ENCODE measurements at places on chromosomes 2 and 18.

GRCh38 chr2:200728630-200729029 is 83.1 kb upstream of the BZW1 start:
- DNase-seq: no peak

- DNase-seq: no peak
Measured at GRCh38 chr2:4675295-4675694, 971.9 kb downstream of the DCDC2C start.

GRCh38 chr2:151437630-151438029 is 27.9 kb downstream of the RIF1 start:
- no peak for DNase-seq

DNA sequence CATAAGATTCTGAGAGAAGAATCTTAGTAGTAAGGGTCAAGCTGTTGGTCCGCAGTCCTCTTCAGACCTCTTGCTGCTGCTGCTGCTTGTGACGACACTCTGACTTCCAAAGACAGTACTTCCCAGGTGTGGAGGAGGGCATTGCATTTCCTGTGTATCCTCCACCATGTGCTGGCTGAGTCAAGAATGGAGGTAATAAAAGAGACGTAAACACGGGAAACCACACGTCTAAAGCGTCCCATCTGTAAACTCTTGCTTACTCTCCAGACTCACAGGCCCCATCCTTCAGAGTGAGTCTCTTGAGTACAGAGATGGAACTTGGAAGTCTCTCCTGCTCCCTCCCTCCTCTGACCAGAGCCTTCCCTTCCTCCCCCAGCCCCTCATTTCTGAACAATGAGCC is 25.6 kb downstream of the KLHL29 start:
- no peak for DNase-seq

DNA sequence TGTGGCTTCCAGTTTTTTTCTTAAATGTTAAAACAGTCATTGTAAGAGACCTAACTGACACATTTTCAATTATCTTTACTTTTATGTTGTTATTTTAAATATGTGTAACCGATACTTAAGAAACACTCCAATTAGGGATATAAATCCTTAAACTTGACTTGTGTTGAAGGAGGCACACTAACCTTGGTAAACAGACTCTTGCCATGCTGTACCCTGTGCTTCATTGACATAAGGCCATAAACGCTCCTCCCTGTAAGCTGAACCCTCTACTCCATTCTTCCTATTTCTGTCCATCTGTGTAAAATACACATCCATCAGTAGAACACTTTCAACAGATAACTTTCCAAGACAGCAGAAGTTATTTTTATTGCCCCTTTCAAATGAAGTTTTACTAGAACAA is 780.5 kb upstream of the FAM98A start:
- no peak for DNase-seq

- no peak for DNase-seq
Measured at GRCh38 chr2:47300081-47300480, 102.9 kb upstream of the MSH2 start.

DNA sequence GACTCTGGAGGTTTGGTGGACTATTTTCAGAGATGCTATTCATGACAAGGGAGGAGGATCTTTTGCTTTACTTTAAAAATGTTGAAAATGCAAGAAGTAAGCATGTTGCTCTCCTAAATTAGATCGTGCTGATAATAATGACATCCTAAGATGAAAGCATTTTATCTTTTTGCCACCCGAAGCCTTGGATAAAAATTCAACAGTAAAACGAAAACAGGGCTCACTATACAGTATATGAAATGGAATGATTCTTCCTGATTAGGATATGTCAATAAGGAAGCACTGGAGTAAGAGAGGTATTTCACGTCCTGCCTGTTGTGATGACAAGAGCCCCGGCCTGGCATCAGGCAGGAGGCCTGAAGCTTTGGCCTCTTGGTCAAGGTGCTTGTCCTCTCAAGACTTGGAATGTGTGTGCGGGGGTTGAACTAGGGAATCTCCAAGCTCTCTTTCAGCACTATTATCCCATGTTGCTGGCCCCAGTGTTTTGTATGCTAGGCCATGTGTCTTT is 306.0 kb downstream of the MTX2 start:
- no peak for DNase-seq

GRCh38 chr2:14336759-14337382 is 295.6 kb upstream of the LRATD1 start:
- no peak for DNase-seq

DNA sequence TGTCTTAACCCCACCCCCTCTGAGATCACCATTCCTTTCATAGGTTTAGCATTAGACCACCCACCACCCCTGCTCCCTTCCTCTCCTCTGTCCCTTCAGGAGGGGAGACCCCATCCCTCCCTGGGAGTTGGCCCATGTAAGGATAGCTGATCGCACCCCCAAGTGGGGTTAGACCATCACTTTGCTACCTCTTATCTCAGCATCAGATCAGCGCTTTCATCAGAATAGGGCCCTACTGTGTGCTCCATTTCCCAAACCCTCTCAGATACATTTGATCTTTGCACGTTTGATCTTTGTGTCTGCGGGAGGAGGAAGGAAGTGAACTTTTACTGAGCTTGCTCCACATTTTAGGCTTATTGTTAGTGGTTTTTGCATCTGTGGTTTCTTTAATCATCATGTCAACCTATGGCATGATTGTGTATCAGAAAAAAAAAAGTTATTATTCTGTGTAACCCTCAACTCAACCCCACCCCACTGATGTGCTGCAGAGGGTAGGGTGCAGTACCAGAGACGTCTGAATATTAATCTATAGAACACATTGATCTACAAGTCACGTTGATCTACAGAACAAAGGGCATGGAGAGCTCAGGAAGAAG is 81.2 kb downstream of the PDCL3 start:
- peak; percentile 31 for DNase-seq

DNA sequence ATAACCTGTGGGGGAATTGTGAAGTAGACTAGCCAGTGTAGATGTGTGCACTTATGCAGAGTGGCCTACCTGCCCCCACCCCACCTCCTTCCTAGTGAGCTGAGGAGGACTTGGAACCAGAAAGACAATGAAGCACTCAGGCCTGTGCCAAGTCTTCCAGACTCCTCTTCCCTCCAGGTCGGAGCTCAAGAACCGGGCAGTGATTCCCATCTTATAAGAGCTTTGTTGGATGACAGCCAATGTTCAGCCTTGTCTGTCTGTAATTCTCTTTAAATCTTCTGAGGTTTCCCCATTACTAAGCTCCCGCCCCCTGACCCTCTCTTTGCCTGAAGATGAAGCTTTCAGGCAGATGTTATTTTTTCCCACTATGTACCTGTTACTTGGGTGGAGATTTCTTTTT is 121.0 kb downstream of the SMAD2 start:
- DNase-seq: no peak

DNA sequence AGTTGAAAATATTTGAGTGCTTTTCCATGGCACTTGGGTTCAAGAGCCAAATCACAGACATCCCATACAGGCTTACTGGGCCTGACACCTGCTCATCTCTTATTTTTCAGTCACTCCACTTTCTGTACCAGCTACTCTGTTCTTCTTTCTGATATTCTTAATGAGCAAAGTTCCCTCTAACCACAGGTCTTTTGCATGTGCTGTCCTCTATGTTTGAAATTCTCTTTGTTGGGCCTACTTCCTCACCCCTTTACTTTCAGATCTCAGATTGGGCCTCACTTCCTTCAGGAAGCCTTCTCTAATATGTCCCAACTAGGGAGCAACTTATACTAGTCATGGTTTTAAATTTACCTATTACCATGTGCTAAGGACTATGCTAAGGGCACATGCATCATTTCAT is 81.8 kb upstream of the RBMS1 start:
- no peak for DNase-seq

DNA sequence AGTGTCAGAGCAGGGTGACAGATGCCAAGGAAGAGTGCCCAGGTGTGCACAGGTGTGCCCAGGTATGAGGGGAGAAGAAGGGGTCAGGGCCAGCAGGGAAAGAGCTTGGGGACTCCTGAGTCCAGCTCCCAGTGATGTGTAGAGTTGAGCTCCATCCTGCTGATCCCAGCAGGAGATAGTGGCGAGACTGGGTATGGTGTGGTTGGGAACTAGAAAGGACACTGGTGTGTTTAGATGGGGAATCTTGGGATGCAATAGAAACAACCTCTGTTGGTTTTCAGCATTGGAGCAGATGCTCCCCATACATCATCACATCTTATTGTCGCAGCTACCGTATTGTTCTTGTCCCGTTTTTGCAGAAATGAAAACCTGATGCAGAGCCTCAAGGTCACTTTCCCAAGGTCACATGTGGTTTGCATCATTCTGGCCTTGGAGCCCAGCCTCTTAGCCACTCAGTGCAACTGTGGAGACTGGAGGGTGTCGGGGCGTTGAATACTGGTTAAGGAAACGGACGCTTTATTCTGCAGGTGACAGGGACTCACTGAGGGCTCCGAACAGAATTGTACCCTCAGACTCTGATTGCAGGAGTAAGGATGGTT is 166.7 kb downstream of the AGAP1 start:
- DNase-seq: no peak

DNA sequence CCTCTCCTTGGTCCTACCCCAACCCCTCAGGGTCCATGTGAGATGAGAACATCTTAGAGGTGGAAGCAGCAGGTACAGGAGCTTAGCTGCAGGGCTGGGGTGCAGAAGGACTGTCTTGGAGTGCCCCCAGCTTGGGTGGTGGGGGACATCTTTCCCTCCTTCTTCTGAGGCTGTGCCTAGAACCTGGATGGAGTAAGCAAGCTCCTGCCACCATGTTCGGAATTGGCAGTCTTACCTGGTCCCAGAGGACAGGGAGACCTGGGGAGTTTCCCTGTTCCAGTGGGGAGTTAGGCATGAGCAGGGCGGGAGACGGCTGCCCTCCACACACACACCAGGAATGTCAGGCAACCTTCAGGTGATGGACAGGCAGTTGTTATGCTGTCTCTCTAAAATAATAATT is 131.0 kb upstream of the COPS8 start:
- no peak for DNase-seq

DNA sequence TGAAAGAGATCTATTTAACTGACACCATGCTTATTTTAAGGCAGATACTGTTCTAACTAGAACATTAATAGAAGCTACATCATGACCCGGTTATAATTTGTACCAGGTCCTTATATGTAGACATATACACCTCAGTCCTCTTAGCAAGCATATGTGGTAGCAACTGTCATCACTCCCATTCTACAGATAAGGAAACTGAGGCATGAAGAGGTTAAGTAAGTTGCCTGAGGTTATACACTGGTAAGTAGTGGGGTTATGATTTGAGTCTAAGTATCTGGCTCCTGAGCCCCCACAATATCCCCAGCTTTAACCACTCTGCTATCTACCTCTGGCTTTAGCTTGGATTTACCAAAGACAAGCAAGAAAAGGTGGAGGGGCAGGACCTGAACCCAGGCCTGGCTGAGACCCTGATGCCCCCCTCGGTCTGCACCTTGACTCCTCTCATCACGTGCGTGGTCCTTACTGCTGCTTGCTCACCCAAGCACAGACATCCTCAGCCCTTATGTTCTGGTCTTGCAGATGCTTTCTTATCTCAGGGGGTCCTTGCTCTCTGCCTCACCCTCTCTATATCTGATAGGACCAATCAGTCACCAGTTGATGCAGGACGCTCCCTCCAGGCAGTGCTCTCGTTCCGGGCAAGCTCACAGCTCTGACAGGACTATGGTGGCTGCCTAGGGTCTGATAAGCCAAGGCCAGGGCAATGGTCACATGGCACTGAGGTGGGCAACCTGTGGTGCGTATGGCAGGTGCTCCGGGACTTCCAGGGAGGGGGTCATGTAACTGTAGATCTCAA is 4.0 kb downstream of the DYSF start:
- DNase-seq: no peak

DNA sequence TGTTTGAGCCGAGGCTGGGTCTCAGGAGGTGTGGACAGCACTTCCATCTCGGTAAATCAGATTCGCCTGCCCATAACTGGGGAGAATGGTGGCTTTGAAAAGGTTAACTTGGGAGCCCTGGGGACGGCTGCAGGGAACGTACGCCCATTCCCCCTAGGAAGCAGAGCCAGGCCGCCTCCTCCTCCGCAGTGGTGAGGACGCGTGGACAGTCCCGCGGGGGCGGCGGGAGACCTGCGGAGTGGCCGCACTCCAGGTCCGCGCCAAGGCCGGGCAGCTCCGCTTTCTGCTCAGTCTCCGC is 845 bp upstream of the MYCN start:
- no peak for DNase-seq

DNA sequence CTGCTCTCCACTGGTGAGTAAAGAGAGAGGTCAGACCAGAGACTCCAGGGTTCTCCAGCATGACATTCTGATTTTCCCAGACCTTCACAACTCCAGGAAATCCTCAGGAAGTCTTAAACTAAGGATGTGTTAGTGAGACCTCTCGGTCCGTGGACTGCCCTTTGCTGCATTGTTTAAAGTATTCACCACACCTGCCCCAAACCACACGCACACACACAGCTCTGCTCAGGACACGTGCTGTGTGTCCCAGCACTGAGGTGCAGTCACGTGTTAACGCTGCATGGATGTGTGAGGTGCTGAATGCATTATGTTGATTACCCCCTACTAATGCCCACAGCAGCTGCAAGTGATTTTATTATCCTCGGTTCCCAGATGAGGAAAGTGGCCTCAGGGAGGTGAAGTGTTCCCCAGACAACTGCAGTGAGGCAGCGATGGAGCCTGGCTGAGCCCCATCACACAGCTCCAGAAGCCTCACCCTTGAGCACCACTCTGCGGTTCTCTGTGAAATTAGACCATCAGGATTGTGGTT is 68.4 kb downstream of the TRAPPC12 start:
- no peak for DNase-seq

- no peak for DNase-seq
Measured at GRCh38 chr18:13231151-13231550, 12.6 kb downstream of the LDLRAD4 start.

DNA sequence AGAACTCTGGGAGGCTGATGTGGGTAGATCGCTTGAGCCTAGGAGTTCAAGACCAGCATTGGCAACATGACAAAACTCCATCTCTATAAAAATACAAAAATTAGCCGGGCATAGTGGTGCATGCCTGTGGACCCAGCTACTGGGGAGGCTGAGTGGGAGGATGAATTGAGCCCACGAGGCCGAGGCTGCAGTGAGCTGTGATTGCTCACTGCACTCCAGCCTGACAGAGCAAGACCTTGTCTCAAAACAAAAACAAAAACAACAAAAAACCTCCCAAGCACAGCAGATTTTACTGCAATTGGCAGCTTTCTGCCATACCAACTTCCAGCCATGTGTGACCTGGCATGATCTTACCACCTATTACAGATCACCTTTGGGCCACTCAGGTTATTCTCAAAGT is 57.7 kb upstream of the LRPPRC start:
- no peak for DNase-seq

- no peak for DNase-seq
Measured at GRCh38 chr2:54981385-54981784, 68.9 kb downstream of the RTN4 start.

DNA sequence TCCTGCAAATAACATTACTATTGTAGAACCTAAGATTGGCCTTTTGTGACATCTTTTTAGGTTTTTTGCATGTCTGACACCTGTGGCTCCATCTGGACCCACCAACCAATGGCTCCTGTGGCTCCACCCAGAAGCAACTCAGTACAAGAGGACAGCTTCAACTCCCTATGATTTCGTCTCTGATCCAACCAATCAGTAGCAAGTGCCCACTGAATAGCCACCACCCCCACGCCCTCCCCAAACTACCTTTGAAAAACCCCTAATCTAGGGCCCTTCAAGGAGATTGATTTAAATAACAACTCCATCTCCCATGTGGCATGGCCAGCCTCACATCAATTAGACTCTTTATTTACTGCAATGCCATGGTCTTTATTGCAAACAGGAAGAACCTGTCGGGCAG is 23.6 kb downstream of the MPP4 start:
- DNase-seq: no peak
